D721Med (cell line): ENCODE measurements at places on chromosomes 4 and X.

DNA sequence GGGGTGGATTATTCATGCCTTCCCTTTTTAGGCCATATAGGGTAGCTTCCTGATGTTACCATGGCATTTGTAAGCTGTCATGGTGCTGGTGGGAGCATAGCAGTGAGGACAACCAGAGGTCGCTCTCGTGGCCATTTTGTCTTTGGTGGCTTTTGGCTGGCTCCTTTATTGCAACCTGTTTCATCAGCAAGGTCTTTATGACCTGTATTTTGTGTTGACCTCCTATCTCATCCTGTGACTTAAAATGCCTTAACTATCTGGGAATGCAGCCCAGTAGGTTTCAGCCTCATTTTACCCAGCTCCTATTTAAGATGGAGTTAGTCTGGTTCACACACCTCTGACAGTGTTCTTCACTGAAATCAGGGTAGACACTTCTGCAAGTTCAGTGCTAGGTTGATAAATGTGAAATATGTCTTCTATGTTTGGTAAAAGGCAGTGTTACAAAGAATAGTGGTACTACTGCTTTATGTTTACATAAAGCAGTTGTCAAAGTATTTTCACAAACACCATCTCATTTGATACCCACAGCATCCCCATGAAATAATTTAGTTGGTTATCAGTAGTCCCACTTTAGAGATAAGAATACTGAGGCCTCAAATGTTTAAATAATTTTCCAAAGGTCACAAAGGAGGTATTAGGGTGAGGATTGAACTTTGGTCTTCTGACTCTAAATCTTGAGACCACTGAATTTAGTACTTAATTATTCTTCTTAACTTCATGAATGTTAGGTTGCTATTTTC, 77.1 kb upstream of the C4orf54 start:
- no peak for DNase-seq

- no peak for DNase-seq
Observed at GRCh38 chr4:140061194-140061593, 92.8 kb downstream of the MAML3 start.

DNA sequence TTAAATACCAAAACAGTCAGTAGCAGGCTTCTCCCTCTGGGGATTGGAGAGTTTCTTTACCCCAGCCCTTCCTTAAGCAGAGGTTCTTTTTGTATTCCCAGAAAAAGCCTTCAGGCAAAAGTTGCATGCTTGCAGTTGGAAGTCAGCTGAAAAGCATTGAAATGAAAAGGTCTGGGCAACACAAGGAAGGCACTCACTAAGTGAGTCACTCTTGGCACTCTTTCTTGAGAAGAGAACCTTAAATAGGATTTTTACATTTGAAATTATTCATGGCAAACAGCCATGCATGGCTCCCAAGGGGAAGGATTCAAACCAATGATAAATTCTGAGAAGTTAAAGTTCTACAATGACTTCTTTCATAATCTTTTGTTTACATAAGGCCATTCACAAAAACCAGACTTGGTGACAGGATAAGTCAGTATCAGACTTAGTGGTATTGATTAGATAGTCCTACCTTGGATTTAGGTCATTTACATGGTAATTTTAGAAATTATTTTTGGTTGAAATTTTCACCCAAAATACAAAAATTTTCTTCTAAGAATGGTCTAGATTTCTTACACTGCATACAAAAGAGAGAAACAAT, 2068.9 kb downstream of the PCDH7 start:
- DNase-seq: no peak

DNA sequence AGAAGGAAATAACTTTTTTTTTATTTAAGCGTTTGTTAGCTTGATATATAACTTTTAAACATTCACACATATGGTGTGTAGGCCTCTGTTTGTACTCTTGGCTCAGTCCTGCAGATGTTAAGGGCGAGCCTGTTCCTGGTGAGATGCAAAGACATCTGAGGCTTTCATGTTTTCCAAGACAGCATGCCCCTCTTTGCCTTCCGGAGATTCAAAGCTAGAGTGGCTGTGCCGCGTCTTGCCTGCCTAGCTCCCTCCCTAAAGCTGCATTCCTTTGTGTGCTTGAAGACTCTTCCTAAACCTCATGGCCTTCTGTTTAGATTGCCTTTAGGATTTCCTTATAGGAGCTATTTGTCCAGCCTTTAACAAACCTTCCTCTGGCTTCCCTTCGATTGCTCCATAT, 67.1 kb downstream of the MID1IP1 start:
- no peak for DNase-seq

GRCh38 chr4:29276150-29276549, 1444.0 kb upstream of the PCDH7 start:
- no peak for DNase-seq

DNA sequence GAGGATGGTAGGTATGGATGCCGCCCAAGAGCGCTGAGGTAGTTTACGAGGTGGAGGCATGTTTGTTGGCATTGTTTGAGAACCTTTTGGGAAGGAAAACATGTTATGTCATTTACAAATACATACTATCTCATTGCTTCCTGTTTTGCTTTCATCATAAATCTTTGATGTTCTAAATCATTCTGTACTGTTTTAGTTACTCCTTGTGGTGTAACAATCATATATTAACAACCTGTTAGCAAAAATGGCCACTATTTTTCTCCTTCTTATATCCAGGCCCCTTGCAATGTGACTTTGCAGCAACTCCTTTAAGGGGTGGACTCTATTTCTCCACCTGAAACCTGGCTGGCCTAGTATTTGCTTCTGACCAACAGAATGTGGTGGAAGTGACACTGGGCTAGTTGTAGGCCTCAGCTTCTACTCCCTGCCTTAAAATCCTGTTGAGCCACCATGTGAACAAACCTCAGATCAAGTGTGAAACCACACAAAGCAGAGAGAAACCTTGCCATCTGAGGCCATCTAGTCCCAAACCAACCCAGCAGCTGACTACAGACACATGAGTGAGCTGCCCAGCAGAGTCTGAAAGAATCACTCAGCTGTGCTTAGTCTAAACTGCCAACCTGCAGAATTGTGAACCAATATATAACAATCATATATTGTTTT, 15.8 kb upstream of the CXorf38 start:
- no peak for DNase-seq

GRCh38 chrX:139058831-139059495, 347.4 kb upstream of the FGF13 start:
- DNase-seq: no peak

- no peak for DNase-seq
Observed at GRCh38 chr4:77385124-77385969, 220.3 kb upstream of the CXCL13 start.

DNA sequence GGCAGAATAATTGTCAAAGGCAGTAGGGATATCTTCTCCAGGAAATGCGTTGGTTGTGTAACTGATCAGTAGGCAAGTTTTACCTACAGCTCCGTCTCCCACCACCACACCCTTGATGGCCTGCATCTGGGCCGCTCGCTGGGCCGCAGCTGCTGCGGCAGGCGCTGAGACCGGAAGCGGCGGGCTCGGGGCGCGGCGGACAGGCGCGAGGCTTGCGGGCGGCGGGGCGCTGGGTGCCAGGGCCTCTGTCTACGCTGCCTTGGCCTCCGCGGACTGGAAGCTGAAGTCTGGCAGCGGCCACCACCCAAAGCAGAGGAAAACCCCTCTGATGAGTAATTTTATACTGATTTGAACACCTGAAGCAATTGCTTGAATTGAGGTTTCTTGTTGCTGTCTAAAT, 124.2 kb upstream of the ZIC3 start:
- DNase-seq: no peak

DNA sequence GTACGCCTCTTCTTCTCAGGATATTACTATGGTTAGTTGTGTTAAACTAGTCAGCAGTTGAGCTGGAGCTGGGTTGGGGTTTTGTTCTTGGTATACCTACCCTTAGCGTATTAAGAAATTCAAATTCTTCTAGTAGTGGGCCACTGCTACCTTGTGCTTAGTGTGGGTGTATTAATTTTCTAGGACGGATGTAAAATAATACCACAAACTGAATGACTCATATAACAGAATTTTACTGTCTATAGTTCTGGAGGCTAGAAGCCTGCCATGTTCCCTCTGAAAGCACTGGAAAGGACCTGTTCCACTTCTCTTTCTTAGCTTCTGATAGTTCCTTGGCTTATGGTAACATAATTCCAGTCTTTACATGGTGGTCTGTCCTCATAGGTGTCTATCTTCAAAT, 1274.7 kb downstream of the ADGRL3 start:
- DNase-seq: no peak

- no peak for DNase-seq
Observed at GRCh38 chrX:134734466-134734952, 76.2 kb upstream of the PLAC1 start.

DNA sequence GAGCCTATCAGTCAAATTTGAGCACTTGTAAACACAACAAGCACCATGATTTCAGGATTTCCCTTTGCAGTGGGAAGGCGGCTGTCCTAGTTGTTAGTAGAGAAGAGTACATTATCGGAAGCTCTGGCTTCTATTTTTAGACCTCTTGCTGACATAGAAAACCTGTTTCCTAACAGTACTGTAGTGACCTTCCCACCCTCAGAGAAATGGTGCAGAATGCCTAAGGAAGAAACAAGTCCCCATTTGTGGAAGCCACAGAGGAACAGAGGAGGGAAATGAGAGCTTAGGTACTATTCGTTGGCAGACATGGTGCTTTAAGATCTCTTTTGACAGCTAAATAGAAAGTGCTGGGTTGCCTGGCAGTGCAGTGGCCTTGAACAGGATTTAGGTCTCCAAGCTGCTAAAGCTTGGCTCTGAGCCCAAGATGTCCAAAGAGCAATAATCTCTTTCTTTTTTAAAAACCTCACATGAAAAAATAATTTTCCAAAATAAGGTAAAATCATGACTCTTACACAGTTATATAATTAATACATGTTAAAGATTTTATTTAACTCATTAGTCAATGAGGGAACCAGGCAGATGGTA, 24.9 kb downstream of the GLRA2 start:
- no peak for DNase-seq

GRCh38 chrX:22109442-22109841, 77.3 kb downstream of the PHEX start:
- no peak for DNase-seq
